ENCODE measurements at places on chromosomes 2 and 18.

- no peak for DNase-seq
Observed at GRCh38 chr2:48600917-48601316, 16.7 kb upstream of the GTF2A1L start.

- DNase-seq = no peak
Observed at GRCh38 chr2:219362524-219363164, 25.1 kb downstream of the DNPEP start.

DNA sequence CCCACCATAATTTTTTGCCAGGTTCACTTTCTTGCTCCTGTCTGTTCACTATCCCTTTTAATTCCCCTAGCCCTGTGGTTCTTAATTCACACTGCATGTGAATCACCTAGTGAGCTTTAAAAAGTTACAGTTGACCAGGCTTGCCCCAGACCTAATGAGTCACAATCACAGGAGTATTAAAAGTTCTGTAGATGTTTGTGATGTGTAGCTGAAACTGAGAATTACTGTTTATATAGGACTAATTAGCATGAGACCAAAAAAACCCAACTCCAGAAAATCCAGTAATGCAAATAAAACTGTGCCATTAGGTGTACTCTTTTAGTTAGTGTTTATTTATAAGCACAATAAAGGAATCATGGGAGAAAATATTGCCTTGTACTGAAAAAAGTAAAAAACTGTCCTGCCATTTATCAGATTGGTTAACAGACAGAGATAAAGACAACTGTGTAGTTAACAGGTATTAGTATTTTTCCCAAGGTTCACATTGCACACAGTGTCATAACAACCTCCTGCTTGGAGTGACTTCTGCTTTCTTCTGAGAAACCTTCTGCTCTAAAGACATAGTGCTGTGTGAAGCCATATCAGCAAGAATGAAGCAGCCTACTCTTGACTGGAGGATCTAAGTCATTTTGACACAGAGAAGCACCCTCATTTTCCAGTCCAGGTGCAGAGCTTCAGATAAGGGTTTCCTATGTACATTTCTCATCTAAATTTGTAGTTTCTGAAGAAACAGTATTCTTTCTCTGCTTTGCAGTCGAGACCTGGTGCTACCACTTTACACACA is 39.0 kb downstream of the VAPA start:
- DNase-seq = no peak

GRCh38 chr18:46366751-46367376 is 262.7 kb downstream of the HAUS1 start:
- no peak for DNase-seq

- DNase-seq = no peak
Observed at GRCh38 chr2:47259829-47260228, 104.7 kb upstream of the STPG4 start.

DNA sequence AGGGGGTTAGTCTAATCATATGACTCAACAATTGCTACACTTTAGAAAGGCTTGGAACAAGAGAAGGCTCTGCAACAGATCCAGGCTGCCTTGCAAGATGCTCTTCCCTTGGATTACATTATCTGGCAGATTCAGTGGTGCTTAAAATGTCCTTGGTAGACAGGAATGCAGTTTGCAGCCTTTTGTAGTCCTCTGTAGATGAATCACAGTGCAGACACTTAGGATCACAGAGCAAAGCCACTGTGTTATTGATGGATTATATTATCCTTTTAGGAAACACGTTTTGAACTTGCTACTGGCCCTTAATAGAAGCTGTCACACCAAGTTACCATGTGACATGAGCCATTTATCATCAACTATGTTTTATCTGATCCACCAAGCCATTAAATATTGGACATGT is 152.2 kb downstream of the CBLN2 start:
- no peak for DNase-seq

DNA sequence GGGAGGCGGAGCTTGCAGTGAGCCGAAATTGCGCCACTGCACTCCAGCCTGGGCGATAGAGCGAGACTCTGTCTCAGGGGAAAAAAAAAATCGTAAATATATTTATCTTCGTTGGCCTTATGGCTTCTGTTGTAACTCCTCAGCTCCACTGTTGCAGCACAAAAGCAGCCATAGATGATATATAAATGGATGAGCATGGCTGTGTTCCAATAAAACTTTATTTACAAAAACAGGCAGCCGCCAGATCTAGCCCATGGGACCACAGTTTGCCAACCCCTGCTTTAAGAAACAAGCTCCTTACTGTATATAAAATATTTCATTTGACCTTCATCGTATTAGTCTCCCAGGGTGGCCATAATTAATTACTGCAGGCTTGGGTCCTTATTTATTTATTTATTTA is 20.1 kb downstream of the ST8SIA3 start:
- no peak for DNase-seq

DNA sequence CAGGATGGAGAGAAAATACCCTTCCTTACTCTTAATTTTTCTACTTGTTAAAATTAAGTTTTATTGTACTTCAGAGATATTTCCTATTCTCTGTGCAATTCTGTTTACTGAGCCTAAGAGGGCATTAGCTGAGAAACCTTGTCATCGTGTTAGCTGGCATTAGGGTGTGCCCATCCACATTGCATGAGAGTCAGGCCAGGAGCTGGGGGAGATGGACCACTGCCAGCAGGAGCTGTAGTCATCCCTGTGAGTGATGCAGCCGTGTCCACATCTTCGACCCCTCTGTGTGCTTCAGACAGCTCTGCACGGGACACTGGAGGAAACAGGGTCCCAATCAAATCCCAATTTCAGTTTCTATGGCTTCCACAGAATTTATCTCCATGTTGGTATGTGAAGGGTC is 34.2 kb downstream of the ABCA12 start:
- no peak for DNase-seq

DNA sequence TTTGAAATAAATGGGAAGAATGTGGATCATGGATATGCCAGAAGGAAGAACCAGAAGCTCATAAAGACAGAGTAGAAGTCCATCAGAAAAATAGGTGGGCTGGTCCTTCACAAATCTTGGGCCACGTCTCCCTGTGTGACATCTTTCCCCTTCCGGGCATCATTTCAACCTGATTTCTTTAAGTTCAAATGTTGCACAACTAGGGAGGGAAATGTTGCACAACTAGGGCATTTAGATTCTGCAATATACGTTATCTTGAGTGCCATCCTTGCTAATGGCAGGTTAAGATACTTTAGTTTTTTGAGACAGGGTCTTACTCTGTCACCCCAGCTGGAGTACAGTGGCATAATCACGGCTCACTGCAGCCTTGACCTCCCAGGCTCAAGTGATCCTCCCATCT is 129.6 kb downstream of the CERS6 start:
- DNase-seq = no peak

DNA sequence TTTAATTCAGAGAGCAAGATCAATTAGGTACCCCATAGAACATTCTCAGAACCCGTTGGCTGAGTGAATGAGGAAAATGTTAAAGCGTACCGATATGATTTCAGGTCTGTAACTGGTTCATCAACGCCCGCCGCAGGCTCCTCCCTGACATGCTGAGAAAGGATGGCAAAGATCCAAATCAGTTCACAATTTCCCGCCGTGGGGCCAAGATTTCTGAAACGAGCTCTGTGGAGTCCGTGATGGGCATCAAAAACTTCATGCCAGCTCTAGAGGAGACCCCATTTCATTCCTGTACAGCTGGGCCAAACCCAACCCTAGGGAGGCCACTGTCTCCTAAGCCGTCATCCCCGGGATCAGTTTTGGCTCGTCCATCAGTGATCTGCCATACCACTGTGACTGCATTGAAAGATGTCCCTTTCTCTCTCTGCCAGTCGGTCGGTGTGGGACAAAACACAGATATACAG is 7.3 kb downstream of the TGIF1 start:
- no peak for DNase-seq

- DNase-seq = no peak
Observed at GRCh38 chr2:197248001-197248401, 62.6 kb downstream of the ANKRD44 start.

DNA sequence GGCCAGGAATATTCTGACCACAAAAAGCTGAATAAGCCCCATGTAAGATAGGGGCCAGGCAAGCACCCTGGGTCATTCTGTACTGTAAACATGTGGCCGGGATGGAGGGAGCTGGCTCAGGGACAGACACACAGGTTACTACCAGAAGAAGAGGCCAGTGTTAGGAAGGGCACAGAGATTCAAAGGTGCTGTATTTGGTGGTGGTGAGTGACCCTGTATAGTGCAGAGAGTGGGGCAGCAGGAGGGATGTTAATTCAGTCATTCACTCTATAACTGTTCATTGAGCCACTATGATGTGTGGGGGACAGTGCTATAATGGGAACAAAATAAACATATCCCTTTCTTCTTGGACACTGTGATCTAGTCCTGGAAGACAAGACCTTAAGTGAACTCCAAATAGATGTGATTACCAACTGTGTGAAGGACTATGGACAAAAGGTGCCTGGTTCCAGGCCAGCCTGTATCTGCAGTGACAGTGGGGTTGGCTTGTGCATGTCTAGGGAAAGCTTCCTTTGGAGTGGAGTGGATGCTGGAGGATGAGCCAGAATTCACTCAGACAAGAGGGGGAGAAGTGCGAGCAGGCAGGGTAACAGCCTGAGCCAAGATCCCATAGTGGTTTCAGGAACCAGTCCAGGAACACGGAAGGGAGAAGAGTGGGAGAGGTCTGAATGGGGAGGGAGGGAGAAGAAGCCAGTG is 8.3 kb downstream of the MOCOS start:
- DNase-seq = no peak

DNA sequence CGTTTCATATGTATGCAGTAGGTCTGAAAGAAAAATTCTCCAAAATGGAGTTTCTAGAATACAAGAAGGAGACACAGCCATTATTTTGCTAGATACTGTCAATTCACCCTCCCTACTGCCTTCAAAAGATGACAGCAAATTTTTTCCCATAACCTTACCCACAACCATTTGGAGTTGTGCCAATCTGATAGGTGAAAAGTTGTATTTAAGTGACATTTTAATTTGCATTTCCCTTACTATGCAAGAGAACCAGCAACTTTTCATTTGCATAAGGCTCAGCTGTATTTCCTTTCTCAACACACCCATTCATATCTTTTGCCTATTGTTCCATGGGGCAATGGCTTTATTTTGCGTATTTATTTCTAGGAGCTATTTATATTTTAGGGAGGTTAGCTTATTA is 31.4 kb upstream of the IL18RAP start:
- DNase-seq = no peak

DNA sequence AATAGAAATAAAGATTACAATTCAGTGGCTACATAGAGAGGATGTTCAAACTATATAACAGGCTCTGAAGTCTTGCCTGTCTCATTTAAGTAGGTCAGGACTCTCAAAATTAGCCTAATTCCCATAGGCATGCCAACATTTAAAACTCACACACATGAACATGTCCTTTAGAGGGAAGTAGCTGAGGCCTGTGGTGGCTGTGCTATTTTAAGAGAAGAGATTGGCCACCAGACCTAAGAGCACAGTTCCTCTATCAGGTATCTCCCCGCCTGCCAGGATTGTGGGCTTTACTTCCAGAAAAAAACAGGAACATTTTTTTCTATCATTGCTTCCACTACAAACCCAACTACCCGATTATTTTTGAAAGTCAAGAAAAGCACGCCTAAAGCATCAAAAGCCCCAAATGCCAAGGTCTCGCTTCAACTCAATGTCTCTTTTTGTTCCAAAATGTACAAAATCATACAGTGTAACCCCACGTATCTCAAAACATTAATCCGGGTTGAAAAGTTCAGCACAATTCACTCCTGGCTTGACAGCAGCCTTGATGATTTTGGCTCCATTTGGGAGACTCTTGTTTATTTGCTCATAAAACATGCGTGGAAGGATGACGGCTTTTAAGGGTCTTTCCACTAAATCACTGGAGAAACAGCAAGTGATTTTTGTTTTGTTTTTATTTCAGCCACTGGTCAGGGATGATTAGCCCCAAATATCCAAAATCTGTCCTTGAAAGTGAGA is 15.3 kb downstream of the FHL2 start:
- DNase-seq = no peak

- DNase-seq = no peak
Observed at GRCh38 chr18:52242711-52243110, 97.3 kb upstream of the DCC start.

DNA sequence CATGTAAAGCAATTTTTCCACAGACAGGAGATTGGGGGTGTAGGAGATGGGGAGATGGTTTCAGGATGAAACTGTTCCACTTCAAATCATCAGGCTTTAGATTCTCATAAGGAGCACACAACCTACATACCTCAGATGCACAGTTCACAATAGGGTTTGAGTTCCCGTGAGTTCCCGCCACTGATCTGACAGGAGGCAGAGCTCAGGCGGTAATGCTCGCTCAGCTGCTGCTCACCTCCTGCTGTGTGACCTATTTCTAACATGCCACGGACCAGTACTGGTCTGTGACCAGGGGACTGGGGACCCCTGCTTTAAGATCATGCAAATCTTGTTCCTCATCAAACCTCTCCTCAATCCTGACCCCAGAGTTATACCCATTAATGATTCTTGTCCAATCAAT is 70.1 kb downstream of the RPE start:
- no peak for DNase-seq

DNA sequence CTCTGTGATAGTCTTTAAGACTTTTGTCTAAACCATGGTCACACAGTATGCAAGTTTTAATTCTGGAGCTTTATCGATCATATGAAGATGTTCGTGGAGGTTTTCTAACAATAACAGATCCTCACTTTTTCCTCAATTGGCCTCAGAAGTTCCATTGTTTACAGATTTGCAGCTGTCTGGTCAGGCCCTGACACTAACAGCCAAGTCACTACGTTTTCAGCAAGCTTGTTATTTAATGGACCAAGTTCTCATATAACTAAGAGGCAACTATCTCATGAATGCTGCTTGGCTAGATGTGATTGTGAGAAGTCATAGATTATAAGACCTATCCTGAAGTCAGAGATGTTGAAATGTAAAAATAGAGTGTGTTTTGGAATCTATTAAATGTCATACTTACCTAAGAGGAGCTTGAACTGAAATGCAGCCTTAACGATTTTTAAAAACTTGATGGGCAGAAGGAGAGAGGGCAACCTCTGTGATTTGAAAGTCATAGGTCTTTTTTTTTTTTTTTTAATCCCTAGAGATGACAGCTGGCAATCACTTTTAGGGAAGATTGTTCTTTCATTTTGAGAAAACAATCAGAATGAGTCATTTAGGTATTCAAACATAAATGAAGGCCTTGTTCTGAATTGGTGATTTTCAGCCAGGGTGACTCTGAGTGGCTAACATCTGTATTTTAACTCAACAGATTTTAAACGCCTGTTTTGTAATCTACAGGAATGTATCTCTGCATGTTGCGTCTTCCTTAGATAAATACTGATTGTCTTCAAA is 48.4 kb upstream of the NEMP2 start:
- no peak for DNase-seq

GRCh38 chr18:48831802-48832201 is 119.0 kb downstream of the SMAD7 start:
- no peak for DNase-seq
